Activated CD4-positive, alpha-beta T cell treated with anti-CD3 and anti-CD28 coated beads for 24 hours (primary cell): ENCODE measurements at places on chromosomes 4 and X.

- no peak for DNase-seq
Measured at GRCh38 chrX:40854242-40854641, 118.9 kb upstream of the MED14 start.

DNA sequence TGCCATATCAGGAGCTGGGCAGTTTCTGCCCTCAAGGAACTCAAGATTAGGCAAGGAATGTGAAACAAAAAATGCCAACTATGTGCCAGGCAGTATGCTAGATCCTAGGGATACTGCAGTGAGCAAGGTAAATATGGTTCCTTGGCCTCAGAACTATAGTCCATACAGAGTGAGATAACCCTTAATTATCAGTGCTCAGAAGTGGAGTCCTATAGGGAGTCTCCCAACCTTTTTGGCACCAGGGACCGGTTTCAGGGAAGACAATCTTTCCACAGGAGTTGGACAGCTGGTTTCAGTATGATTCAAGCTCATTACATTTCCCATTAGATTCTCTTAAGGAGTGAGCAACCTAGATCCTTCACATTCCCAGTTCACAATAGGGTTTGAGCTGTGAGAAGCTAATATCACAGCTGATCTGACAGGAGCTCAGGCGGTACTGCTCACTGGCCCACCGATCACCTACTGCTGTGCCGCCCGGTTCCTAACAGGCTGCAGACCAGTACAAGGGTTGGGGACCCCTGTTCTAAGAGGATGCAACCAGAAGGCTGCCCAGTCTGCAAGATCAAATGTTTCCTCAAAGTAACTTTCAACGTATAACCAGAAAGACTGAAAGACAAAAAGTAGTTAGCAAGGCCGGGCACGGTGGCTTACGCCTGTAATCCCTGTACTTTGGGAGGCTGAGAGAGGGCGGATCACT, 1.7 kb upstream of the SRP72 start:
- no peak for DNase-seq

GRCh38 chrX:154021131-154021611, 1.5 kb upstream of the IRAK1 start:
- DNase-seq: no peak

DNA sequence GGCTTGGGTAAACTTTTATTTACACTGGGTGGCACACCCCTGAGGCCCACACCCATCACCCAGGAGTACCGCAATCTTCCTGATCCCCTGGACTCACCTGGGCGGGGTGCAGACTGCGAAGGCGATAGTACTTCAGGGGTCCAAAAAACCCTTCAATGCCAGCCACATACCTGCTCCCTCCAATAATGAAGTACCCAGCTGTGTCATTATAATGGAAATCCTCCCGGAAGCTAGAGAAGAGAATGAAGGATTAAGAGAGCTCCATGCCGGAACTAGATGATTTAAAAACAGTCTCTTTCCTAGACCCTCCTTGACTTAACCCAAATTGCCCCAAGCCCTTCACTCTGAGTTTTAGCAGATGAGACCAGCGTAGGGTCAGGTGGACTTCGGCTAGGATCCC, 40.9 kb downstream of the SEL1L3 start:
- DNase-seq: no peak
